DMS 273 treated with DMSO at 0.1 percent for 48 hours (cell line): ENCODE measurements at places on chromosomes 2 and 18.

DNA sequence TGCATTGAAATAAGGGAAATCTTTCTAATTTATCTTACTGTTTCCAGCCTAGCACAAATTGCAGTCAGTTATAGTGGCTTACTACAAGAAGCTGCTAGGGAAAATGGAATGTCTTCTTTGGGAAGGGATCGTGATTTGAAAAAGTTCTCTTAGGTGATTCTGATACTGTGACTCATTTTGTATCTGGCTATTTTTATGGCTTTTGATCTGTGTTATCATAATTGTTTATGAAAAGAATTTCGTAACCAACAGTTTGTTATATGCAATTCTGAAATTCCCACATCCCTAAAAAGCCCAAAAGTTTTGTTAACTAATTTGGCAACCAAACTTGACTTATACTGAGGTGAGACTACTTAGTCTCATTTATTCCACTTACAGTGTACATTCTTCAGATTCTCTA, 12.4 kb downstream of the PTPN4 start:
- DNase-seq: no peak

GRCh38 chr18:62852851-62853250, 137.5 kb downstream of the PHLPP1 start:
- no peak for DNase-seq

DNA sequence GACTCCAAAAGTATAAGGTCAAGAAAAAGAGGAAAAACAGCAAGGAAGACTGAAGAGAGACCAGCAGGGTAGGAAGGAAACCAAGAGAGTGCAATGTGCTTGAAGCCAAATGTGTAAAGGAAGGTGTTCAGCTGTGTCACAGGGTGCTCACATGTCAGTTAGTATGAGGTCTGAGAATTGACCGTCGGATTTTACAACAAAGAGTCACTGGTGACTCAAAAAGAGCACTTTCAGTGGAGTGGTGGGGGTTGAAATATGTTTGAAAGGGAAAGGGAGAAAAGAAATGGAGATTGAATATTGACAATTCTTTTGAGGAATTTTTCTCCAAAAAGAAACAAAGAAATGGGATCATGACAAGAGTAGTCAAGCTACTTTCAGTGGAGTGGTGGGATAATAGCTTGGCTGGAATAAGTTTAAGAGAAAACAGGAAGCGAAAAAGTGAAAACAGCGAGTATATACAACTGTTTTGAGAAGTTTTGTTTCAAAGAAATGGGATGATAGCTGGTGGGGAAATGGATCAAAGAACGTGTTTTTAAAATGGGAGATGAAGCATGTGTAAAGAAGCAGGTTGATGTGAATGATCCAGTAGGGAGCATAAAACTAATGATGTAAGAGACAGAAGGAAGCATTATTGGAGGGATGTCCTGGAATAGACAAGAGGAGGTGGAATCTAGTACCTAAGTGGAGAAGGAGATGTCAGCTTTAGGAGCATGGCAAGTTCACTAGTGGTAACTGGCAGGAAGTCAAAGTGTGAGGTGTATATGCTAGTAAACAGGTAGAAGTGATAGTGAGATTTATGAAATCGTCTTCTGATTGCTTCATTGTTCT, 3.6 kb upstream of the TSPYL6 start:
- DNase-seq: no peak

GRCh38 chr2:124258140-124258880, 233.2 kb downstream of the CNTNAP5 start:
- DNase-seq: no peak
